Endothelial cell of umbilical vein (primary cell): ENCODE measurements at places on chromosomes 3 and 15.

DNA sequence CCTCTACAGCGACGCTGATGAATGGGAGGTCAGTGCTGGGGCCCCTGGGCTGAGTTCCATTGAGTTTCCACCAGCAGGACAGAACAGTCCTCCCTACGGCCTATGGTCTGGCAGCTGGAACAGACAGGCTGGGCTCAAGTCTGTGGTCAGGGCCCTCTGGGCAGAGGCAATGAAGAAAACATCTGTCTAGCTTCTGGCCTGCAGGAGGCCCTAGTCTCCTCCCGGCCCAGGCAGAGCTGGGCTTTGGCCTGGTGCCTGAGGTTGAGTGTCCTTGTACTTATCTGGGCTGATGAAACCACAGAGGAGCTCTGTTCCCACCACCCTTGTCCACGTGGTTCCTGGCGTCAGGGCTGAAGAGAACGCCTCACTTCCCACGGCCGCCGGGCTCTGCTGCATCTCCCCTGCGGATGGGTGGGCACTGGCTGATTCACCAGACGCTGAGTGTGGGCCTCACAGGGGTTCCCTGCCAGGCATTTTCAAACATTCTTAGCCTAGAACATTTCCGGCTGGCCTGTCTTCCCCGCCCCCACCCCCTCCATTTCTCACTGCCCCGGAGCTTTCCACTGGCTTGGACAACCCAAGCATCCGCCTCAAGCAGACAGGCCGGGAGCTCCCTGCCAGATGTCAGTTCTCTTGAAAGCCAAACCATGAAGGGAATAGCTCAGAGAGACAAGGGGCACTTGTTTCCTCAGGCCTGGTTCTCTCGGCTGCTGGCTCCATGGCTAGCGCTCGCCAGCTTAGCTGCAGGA, 20.3 kb downstream of the PPCDC start:
- peak; percentile 97 for DNase-seq

DNA sequence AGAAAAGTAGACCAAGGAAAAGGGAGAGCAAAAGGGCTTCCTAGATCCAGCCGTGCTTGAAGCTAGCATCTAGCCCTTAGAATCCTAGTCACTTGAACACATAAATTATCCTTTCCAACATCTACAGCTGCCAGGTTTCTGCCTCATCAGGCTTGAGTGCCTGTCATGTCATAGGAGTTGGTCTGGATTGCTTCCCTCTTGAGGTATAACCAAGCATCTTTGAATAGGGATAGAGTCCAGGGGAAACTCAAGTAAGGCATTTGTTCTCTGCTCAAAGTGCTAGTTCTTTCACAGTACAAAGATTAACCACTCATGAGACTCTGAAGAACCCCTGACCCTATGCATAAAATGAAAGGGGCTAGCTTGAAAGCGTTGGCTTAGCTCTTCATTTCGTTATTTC, 72.3 kb downstream of the SLCO3A1 start:
- DNase-seq: no peak

- DNase-seq: no peak
Measured at GRCh38 chr3:45994419-45995235, 997 bp downstream of the FYCO1 start.

DNA sequence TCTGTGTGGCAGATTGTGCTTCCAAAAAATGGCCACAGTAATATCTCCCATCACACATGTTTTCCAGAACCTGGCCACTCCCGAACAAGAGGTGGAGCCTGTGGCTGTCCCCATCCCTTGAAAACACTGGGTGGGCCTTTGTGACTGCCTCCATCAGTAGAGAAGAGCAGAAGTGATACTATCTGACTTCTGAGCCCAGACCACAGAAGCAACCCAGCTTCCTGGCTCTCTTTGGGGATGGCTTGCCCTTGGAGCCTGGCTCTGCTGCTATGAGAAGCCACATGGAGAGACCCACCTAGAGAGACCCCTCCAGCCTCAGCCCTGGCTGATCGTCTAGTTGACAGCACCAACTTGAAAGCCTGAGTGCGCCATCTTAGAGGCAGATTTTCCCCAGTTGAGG, 39.8 kb upstream of the CMTM8 start:
- no peak for DNase-seq

DNA sequence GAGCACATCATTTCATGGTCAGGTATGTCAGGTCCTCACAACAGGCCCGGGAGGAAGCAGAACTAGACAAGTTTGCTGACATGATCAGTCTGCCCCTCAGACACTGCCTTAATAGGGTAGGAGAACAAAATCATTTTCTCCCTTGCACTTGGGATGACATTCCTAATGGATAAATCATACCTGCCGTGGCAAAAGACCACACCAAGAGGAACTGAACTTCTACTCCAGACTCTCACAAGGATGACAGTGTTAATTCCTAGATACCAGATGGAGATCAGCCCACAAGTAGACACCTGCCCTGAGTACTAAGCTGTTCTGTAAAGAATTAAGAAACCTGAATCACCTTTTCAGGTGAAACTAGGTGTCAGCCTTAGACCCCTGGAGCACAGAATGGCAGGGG, 19.5 kb downstream of the SIAH2 start:
- no peak for DNase-seq

- DNase-seq: peak; percentile 65
Measured at GRCh38 chr3:57518276-57518915, 25.7 kb downstream of the DNAH12 start.
